Type B pancreatic cell (in vitro differentiated cells): ENCODE measurements at places on chromosomes 7 and 10. TPM values are rescaled to one million over a fixed set of nuclear protein-coding genes. Genes with fewer than 3 reads are reported as not detected.
A peak's percentile ranks its signal among the peaks of the same experiment; 100 is the strongest.

IKZF5 gene
- 12.0 and 12.6 TPM in 2 replicates for total RNA-seq

C10orf105 gene
- 0.31 TPM in 1 of 2 replicates, not detected in the other for total RNA-seq

TRPV5 gene
- total RNA-seq: not detected in 2 replicates

SLC39A12 gene
- total RNA-seq: not detected in 2 replicates

CPEB3 gene
- total RNA-seq: 2.3 and 3.7 TPM in 2 replicates

DNA sequence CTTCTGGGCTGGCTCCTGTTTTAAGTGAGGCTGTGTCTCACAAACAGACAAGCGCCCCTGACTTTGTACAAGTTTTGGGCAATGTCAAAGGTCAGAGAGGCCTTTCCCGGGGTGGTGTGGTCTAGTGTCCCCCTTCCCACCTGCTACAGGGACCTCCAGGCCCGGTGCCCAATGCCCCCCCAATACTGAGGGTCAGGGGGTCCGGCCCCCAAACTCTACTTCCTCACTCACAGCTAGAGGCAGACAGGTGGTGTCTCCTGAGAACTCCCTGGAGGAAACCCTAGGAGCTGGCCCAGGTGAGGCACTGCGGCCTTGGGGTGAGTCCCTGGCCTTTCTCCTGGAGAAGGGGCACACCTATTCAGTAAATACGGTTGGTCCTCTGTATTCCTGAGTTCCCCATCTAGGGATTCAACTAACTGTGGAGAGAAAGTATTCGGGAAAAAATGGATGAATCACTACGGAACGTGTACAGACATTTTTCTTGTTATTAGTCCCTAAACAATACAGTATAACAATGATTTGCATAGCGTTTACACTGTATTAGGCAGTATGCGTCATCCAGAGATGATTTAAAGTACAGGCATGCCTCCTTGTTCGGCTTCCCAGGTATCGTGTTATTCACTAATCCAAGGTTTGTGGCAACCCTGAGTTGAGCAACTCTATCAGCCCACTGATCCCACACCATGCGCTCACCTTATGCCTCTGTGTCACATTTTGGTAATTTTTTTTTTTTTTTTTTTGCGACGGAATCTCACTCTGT, 308.1 kb downstream of the WDR37 start:
- H3K27ac ChIP-seq: peak overlapping the region; percentile 66
- H3K4me3 ChIP-seq: no peak overlapping the region
- peaks cover 37% of the 10 kb centered on the region for H3K4me1 ChIP-seq
- peak; percentile 51 for DNase-seq

GRCh38 chr10:104472957-104473745, 119.5 kb downstream of the CFAP58 start:
- no peaks in the 10 kb centered on the region for H3K36me3 ChIP-seq
- no peak for DNase-seq
- H3K4me3 ChIP-seq: no peak overlapping the region
- H3K27ac ChIP-seq: no peak overlapping the region

GRCh38 chr10:31761156-31761555, 167.5 kb downstream of the ARHGAP12 start:
- H3K27me3 ChIP-seq: peaks cover 3% of the 10 kb centered on the region
- no peaks in the 10 kb centered on the region for H3K36me3 ChIP-seq
- H3K4me1 ChIP-seq: peaks cover 26% of the 10 kb centered on the region
- H3K4me3 ChIP-seq: peak overlapping the region; percentile 70
- H3K27ac ChIP-seq: peak overlapping the region; percentile 92

DNA sequence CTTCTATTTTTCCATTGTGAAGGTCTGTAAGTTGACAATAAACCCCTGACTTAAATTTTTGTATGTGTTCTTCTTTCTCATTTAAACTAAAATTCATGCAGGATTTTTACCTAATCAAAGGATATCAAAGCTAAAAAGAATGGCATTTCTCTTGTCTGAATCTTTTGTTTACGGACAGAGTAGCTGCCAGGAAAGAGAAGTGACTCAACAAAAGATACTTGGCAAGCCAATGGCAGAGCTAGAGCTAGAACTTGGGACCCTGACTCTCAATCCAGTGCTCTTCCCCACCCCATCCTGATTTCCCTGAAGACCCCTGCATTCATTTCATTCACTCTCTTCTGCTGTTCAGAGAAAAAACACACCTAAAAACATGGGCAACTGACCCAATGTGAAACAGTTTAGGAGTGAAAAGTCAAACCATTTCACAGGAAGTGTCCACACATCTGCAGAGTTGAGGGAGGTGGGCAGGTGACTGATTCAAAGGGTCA, 40.2 kb upstream of the PDLIM1 start:
- H3K4me1 ChIP-seq: peaks cover 9% of the 10 kb centered on the region
- H3K27ac ChIP-seq: peak overlapping the region; percentile 89
- H3K36me3 ChIP-seq: peaks cover 19% of the 10 kb centered on the region
- no peak for DNase-seq
- no peaks in the 10 kb centered on the region for H3K27me3 ChIP-seq

GRCh38 chr7:87345962-87346371, 503 bp downstream of the CROT start:
- H3K27me3 ChIP-seq: no peaks in the 10 kb centered on the region
- H3K4me3 ChIP-seq: peak overlapping the region; percentile 97
- H3K4me1 ChIP-seq: peaks cover 14% of the 10 kb centered on the region
- no peak for DNase-seq

DNA sequence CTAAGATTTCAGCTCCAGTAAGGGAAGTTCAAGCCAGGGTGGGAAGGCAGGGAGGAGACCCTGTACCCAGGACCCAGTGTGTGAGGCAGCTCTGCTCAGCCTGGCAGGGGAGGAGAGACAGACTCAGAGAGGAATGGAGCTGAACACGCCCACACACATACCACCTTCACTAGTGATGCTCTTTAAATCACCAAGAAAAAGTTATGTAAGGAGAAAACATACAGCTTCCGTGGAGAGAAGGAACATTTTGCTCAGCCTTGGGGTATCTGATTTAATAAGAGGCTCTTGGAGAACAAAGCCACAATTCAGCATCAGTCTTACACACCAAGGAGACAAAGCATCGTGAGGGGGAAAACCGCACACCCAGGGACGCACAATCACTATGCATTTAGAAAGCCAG, 62.9 kb downstream of the PRKAG2 start:
- H3K27me3 ChIP-seq: peaks cover 36% of the 10 kb centered on the region
- no peaks in the 10 kb centered on the region for H3K36me3 ChIP-seq
- H3K4me1 ChIP-seq: peaks cover 18% of the 10 kb centered on the region
- no peak for DNase-seq

DNA sequence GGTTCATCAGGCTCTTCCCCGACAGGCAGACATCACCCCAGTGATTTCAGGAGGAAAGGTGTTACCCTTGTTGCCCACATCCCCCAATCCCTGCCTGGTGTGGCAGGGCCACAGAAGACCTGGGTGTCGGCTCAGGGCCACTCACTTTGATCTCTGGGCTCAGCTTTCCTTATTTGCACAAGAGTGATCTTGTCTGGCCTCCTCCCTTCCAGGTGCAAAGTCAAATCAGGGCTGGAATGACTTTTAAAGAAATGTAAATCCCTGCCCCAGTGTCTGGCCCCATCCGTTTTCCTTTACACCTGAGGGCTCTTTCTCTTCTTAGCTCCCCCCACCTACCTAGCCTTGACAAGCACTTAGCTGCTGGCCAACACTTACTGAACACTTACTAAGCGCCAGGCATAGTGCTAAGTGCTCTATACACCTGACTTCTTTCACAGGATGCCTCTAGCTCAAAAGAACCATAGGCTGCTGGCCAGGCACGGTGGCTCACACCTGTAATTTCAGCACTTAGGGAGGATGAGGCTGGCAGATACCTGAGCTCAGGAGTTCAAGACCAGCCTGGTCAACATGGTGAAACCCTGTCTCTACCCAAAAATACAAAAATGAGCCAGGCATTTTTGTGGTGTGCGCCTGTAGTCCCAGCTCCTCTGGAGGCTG, 979 bp upstream of the NODAL start:
- H3K27ac ChIP-seq: no peak overlapping the region
- peak overlapping the region; percentile 61 for H3K4me3 ChIP-seq
- no peak for DNase-seq

DNA sequence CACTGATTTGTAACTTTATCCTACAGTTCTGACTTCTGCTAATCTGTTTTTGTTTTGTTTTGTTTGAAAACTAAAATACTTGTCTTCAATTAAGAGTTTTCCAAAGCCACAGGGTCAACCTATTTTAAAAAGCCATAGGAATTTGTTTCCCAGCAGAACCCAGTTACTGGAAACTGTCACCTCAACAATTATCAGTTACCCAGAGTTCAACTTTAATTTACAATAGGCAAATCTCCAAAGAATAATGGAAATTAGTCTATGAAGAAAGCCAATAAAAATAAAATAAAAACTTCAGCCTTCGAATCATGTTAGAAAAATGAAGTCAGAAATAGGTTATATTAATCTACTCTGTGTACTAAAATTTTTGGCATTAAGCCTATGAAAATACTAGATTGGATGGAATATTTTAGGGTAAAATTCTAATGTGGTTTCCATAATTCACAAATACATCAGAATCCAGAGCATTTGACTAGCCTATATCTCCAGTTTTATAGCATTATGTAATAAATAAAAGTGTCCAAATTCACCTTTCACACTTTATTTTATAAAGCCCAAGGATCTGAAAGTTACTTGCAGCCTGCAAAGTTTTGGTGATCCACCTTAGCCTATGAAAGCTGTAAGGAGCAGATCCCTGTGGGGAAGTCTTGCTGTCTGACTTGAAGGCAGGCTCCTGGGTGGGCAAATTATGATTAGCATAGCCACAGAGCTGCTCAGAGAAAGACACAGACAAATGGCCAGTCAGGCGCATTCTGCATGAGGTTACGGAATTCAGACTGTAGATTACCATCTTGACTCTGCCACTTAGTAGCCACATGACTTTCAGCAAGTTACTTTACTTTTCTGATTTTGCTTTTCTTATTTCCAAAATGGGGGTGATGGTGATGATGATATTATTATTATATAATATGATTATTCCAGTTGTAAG, 250.0 kb upstream of the HGF start:
- H3K36me3 ChIP-seq: no peaks in the 10 kb centered on the region
- DNase-seq: no peak
- H3K4me1 ChIP-seq: peaks cover 12% of the 10 kb centered on the region
- H3K27ac ChIP-seq: no peak overlapping the region
- no peaks in the 10 kb centered on the region for H3K27me3 ChIP-seq

- H3K27ac ChIP-seq: no peak overlapping the region
- peaks cover 29% of the 10 kb centered on the region for H3K27me3 ChIP-seq
- no peak overlapping the region for H3K4me3 ChIP-seq
- peaks cover 10% of the 10 kb centered on the region for H3K4me1 ChIP-seq
- no peak for DNase-seq
- no peaks in the 10 kb centered on the region for H3K36me3 ChIP-seq
Observed at GRCh38 chr10:697097-697875, 7.8 kb upstream of the DIP2C start.

GRCh38 chr10:126321440-126321839, 66.8 kb downstream of the ADAM12 start:
- no peak for DNase-seq
- peaks cover 23% of the 10 kb centered on the region for H3K4me1 ChIP-seq
- peaks cover 3% of the 10 kb centered on the region for H3K27me3 ChIP-seq
- H3K36me3 ChIP-seq: no peaks in the 10 kb centered on the region
- H3K4me3 ChIP-seq: no peak overlapping the region

- no peaks in the 10 kb centered on the region for H3K27me3 ChIP-seq
- H3K36me3 ChIP-seq: no peaks in the 10 kb centered on the region
- H3K27ac ChIP-seq: no peak overlapping the region
- peaks cover 11% of the 10 kb centered on the region for H3K4me1 ChIP-seq
Observed at GRCh38 chr7:11727864-11728263, 104.1 kb downstream of the THSD7A start.
